Lung (tissue), 17 donors: ENCODE measurements at places on chromosomes 3 and 15. TPM values are rescaled to one million over a fixed set of nuclear protein-coding genes. Genes with fewer than 3 reads are reported as not detected.
A peak's percentile ranks its signal among the peaks of the same experiment; 100 is the strongest.

DNA sequence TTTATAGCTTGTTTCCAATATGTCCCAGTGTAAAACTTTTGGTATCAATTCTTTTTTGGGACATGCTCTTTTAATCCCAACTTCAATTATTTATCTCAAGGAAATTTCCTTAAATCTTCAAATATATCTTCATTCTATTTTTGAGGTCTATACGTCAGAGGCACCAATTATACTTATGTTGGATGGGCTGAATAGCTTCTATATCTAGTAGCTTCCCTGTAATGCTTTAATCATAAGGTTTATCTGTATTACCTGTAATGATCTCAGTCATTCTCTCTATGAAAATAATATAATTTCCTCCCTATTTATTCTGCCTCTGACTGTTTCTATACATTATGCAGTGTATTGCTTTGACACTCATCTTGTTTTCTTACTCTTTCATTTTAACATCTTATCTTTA lies 29.9 kb upstream of the MCCC1 start:
- no peaks in the 10 kb centered on the region for H3K4me1 ChIP-seq
- no peak for DNase-seq
- peaks cover 3% of the 10 kb centered on the region for H3K27me3 ChIP-seq
- H3K4me3 ChIP-seq = no peak overlapping the region

The ADAMTSL3 gene
- total RNA-seq = 11.7 TPM

DNA sequence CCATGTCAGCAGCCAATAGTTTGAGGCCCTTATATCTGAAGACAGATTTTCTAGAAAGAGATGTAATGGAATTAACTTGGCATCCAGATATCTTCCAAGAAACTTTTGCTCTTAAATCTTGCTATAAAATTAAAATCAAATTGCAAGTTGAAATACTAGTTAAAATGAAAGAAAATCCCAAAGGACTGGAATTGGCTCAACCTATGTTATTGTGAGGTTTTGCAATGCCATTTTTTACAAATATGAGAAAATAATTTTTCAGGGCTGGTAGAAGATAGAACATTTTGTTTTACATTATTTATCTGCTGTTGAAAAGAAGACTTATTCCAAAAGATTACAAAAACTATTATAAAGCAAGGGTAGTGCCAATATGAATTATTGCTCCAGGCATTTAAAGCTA lies 92.2 kb upstream of the AGTR1 start:
- no peak overlapping the region for H3K4me3 ChIP-seq
- H3K27me3 ChIP-seq = no peaks in the 10 kb centered on the region
- DNase-seq = no peak
- no peaks in the 10 kb centered on the region for H3K36me3 ChIP-seq

DNA sequence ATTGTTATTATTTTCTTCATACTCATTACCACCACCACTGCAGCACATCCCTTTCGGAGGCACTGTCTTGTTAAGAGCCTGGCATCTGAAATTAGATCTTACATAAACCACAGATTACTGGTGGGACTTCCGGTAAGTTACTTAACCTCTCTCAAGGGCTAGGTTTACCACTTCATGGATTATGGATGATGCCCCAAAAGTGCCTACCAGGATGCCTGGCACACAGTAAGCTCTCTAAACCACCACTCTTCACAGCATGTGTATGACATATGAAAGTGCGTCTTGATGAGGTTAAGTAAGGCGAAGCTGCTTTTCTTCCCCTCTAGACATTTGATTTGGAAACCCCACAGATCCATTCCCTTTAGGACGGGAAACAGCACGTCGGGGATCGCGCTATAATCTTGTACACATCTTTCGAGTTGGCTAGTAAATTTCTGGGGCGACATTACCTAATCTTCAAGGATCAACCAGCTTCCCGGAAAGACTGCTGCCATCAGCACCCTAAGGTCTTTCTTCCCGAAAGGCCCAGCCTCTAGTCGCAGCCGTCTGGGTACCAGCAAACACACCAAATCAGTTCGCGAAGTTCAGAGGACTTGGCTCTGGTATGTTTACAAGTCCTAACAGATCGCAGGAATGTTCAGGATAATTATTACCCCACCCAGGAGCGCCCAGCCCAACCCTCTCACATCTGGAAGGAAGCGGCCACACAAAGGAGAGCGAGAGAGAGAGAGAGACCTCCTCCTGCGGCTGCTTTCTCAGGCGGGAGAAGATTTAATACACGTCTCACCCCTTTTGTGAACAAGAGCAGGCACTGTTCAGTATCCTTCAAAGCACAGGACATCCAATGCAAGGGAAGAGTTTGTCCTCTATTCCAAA lies 155.1 kb upstream of the FRMD4B start:
- peak; percentile 75 for DNase-seq
- no peak overlapping the region for H3K27ac ChIP-seq
- peaks cover 21% of the 10 kb centered on the region for H3K27me3 ChIP-seq
- peaks cover 9% of the 10 kb centered on the region for H3K4me1 ChIP-seq
- peak overlapping the region; percentile 24 for H3K4me3 ChIP-seq

DNA sequence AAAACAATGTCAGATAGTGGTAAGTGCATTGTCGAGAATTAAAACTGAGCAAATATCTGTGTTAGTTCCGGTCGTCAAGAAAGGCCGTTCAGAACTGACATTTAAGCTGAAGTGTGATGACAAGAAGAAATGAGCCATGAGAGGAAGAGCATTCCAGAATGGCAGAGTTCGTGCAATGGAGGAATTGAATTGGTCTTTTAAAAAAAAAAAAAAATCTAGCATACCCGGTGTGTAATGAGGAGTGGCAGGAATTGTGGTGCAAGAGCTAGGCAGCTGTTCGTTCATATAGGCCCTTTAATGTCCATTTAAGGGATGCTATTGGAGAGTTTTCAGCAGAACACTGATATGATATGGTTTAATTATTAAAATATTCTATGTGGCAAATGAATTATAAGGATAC lies 2.6 kb upstream of the GBE1 start:
- no peak for DNase-seq
- H3K4me1 ChIP-seq = peaks cover 19% of the 10 kb centered on the region
- no peaks in the 10 kb centered on the region for H3K36me3 ChIP-seq

DNA sequence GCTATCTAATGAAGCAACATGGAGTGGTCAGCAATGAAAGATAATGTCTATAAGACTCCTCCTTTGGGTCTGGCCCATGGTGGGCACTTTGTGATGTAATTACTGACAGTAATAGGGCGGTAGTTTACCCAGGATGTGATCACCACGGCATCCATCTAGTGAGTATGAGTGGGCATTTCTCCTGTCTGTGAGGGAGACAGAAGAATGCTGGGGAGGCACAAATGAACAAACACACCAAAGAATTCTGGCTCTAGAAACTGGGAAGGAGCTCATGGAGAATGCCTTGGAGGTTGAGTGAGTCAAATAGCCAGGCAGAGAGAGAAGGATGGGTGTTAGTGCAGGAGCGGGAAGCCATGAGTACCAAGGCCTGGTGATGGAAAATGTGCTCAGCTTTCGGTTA lies 217.5 kb downstream of the WNT5A start:
- no peak for DNase-seq
- no peaks in the 10 kb centered on the region for H3K27me3 ChIP-seq
- H3K27ac ChIP-seq = no peak overlapping the region
- no peaks in the 10 kb centered on the region for H3K36me3 ChIP-seq
- no peak overlapping the region for H3K4me3 ChIP-seq

DNA sequence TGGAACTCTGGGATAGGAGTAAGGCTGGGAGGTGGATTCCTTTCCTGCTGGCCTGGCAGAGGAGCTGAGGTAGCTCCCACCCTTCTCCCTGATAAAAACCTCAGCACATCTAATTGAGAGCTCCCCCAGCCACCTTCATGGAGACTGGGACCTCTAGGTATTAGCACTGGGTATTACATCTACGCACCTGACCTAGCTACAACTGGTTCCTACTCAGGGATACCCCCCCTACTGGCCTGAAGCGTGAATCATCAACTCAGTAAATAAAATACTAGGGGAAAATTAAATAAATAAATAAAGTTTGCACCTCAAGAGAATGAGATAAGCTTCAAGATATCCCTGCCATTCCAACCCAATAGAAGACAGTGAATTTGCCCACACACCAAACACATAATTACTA lies 140.4 kb downstream of the NEK10 start:
- no peak overlapping the region for H3K27ac ChIP-seq
- H3K4me3 ChIP-seq = no peak overlapping the region
- DNase-seq = no peak

DNA sequence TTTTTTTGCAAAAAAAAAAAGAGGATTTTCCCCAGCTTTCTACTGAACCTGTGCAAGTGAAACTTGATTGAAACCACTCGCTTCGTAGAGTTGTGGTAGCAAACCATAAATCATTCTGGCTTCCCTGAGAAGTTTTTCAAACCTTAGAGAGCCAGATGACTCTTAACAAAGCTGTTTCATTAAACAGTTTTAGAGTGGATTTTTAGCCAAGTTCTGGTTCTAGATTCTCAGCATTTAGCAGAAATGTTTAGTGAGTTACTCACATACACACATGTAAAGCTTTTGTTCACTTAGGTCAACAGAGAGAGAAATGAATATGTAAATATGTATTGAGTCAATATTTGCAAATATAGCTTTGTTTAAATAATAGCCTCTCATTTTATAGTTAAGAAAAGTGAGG lies 18.1 kb upstream of the CCR9 start:
- no peak overlapping the region for H3K27ac ChIP-seq
- no peak overlapping the region for H3K4me3 ChIP-seq
- H3K27me3 ChIP-seq = no peaks in the 10 kb centered on the region
- peak; percentile 18 for DNase-seq
